Body of pancreas (tissue), 4 donors: ENCODE measurements at places on chromosomes 13 and 19. TPM values are rescaled to one million over a fixed set of nuclear protein-coding genes. Genes with fewer than 3 reads are reported as not detected.

The PNMA8A gene
- total RNA-seq: 6.5 TPM

The HIPK4 gene
- not detected for total RNA-seq

The HSPB6 gene
- 35.0 TPM for total RNA-seq

The MIER2 gene
- 3.1 TPM for total RNA-seq

The GAPDHS gene
- total RNA-seq: not detected

The DAND5 gene
- total RNA-seq: not detected

The FFAR1 gene
- total RNA-seq: 2.3 TPM

The CLC gene
- total RNA-seq: not detected

The KLK10 gene
- total RNA-seq: not detected

- no peaks in the 10 kb centered on the region for H3K36me3 ChIP-seq
- DNase-seq: no peak
- H3K27me3 ChIP-seq: no peaks in the 10 kb centered on the region
- no peak overlapping the region for H3K27ac ChIP-seq
- no peaks in the 10 kb centered on the region for H3K4me1 ChIP-seq
These were observed 34.3 kb downstream of the COL4A1 start for GRCh38 chr13:110272651-110273050.

DNA sequence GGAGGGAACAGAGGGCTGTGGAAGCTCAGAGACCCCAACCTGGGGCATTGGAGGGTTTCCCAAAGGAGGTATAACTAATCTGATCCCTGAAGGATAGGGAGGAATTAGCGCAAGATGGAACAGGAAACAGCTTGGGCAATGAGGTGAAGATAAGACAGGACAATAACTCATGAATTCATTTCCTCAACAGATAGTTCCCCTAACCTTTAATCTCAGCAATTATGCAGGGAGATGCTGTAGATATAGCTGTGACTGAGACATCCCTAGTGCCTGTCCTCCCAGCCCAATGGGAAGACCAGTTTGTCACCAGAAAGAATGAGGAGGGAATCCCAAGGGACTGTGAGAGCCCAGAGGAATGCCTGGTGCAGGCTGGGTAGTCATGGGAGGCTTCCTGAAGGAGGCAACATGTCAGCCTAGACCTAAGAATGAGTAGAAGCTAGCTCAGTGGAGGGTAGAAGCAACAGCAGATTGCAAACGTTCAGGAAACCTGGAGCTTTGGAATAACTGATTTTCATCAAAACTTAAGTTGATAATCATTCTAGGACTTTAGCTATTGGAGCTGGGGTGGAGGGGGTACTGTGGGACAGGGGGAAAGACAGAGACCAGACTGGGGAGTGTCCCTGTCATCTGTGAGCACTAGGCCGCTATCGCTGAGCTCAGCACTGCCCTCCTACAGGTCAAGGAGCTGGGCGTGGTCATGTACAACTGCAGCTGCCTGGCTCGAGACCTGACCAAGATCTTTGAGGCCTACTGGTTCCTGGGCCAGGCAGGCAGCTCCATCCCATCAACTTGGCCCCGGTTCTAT is 18.8 kb downstream of the HIPK4 start:
- H3K4me1 ChIP-seq: no peaks in the 10 kb centered on the region
- H3K27me3 ChIP-seq: no peaks in the 10 kb centered on the region
- H3K27ac ChIP-seq: no peak overlapping the region
- H3K4me3 ChIP-seq: no peak overlapping the region
- DNase-seq: no peak
- H3K36me3 ChIP-seq: peaks cover 19% of the 10 kb centered on the region

GRCh38 chr19:28609091-28609755 is 603.7 kb downstream of the UQCRFS1 start:
- peaks cover 10% of the 10 kb centered on the region for H3K4me1 ChIP-seq
- no peaks in the 10 kb centered on the region for H3K27me3 ChIP-seq
- DNase-seq: no peak
- no peak overlapping the region for H3K4me3 ChIP-seq
- H3K27ac ChIP-seq: no peak overlapping the region

DNA sequence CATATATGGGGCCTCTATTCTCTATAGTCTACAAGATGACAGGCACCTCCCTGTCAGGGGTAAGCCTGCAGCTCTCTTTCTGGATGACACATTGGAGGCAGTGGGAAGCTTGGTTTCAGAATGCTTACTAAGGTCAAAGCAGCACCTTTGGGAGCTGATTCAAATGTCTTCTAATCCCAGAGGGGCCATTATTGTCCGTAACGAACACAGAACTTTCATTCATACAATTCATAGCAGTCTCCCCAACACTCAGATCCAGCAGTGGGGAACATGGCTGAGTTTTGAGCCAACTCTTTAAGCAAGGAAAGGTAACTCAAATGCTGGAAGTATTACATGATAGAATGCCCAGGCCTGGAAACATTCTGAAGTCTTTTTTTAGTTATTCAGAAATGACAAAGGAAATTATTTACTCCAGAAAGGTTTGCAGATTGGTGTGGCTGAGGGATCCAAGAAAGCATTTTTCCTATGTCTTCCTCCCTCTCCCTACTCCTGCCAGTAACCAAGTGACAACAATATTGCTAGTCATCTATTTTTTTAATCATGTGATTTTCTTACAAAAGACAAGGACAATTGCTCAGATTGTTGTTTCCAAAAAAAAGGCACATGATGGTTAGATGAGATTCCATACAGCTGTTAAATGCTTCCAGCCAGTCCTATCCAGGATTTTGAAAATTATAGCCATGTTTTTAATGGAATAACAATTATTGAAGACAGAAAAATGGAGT is 118.7 kb downstream of the FOXO1 start:
- no peaks in the 10 kb centered on the region for H3K36me3 ChIP-seq
- no peak for DNase-seq
- no peak overlapping the region for H3K27ac ChIP-seq
- H3K4me3 ChIP-seq: no peak overlapping the region
- peaks cover 14% of the 10 kb centered on the region for H3K4me1 ChIP-seq

DNA sequence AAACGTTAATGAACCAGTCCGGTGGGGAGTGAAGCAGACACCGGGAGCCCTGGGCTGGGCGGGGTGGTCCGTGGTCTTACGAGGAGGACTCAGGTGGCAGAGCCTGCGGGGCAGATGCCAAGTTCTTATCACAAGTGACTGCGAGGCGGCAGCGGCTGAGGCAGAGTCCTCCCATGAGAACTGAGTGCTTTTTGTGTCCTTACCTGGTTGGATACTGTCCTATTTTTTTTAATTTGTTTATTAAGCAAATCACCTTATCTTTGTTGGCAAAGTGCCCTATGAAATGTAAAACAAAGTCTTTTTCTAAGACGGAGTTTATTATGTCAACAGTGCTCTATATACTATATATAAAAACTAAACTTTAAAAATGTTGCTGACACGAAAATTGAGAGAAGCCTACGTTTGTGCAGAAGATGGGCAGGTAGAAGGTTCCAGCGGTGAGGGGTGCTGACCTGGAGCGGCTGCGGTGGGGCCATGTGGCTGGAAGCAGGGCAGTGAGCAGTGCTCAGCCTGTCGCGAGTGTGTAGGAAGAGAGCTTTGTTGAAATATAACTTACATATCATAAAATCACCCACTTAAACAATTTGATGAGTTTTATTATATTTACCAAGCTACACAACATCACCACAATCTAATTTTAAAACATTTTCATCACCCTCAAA is 82.2 kb downstream of the ATP11A start:
- H3K4me3 ChIP-seq: no peak overlapping the region
- H3K27ac ChIP-seq: peak overlapping the region; percentile 36
- peak; percentile 66 for DNase-seq
- no peaks in the 10 kb centered on the region for H3K36me3 ChIP-seq
- peaks cover 20% of the 10 kb centered on the region for H3K4me1 ChIP-seq
- H3K27me3 ChIP-seq: no peaks in the 10 kb centered on the region

DNA sequence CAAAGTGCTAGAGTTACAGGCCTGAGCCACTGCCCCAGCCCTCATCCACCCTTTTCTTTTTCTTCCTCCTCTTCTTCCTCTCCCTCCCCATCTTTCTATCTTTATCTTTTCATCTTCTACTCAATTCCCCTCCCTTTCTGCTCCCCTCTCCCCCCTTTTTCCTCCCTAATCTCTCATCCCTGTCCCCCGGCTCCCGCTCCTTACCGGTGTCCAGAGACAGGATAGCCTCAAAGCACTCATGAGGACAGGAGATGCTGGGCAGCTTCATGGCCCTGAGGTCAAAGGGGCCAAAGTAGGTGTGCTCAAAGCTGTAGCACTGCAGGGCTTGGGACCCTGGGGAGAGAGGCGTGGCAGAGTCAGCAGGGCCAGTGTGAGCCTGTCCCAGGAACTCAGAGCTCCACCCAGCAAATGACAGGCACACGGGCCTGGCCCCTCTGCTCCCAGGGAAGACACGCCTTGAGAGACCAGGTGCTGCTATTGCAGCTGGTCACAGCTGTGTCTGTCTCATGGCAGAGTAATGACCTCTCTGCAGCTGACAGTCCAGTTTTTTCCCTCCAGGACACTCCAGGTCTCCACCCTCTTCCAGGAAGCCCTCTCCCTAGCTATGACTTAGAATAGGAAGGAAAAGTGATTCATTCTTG is 2.6 kb downstream of the LYPD5 start:
- no peaks in the 10 kb centered on the region for H3K27me3 ChIP-seq
- peaks cover 8% of the 10 kb centered on the region for H3K4me1 ChIP-seq
- DNase-seq: no peak
- H3K27ac ChIP-seq: no peak overlapping the region
- H3K36me3 ChIP-seq: no peaks in the 10 kb centered on the region

DNA sequence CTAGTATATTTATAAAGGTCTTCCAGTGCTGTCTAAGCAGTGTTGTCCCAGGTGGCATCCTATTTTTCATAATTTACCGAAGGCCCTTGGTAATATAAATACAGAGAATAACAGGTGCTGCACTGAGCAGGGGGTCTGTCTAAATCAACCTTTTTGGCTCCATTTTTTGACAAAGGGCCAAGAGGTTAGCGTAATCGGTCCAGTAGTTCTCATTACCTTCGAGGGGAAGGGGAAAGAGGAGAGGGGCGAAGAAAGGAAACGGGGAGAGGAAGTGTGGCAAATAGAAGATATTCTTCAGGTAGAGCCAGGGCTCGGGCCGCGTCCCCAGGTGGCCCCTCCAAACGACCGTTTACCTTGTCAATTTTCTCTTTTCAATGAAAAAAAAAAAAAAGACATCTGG is 749 bp upstream of the PAN3 start:
- DNase-seq: peak; percentile 16
- H3K27me3 ChIP-seq: no peaks in the 10 kb centered on the region
- peaks cover 30% of the 10 kb centered on the region for H3K4me1 ChIP-seq
- H3K36me3 ChIP-seq: no peaks in the 10 kb centered on the region
- no peak overlapping the region for H3K27ac ChIP-seq

DNA sequence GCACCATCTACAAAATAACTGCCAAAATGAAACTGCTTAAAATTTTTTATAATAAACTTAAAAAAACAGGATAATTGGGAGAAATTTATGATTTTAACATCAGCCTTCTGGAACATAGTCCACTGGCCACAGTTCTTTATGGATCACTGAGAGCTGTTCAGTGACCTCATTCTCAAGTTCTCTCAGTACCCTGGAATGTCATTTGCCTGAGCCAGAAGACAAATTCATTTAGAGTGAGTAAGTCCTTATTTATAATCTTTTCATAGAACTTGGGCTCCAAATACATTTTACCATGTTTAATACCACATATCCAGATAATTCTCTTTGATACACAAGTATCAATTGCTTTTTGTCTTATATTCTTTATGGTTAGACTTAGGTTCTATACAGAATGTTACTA is 87.6 kb downstream of the CAB39L start:
- H3K27ac ChIP-seq: no peak overlapping the region
- no peaks in the 10 kb centered on the region for H3K4me1 ChIP-seq
- H3K4me3 ChIP-seq: no peak overlapping the region
- DNase-seq: no peak
- H3K27me3 ChIP-seq: no peaks in the 10 kb centered on the region

DNA sequence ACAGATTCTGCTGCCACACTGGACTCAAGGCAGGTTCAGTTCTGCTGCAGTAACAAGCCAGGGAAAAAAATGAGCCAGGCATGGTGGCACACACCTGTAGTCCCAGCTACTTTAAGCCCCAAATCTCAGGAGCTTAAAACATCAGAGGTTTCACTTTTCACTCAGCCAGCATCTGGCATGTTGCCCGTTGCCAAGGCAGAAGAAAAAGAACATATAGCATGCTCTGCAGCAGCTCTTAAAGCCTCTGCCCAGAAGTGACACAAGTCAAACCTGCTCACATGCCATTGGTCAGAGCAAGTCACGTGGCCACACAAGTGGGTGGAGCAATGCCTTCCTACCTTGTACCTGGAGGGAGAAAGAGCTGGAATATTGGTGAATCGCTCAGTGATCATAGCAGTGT is 14.7 kb upstream of the ADGRE5 start:
- peaks cover 8% of the 10 kb centered on the region for H3K4me1 ChIP-seq
- DNase-seq: peak; percentile 78
- no peak overlapping the region for H3K4me3 ChIP-seq
- H3K27me3 ChIP-seq: no peaks in the 10 kb centered on the region
- H3K36me3 ChIP-seq: no peaks in the 10 kb centered on the region

GRCh38 chr13:73610799-73611592 is 523.2 kb downstream of the KLF12 start:
- no peak for DNase-seq
- H3K27ac ChIP-seq: no peak overlapping the region
- no peaks in the 10 kb centered on the region for H3K36me3 ChIP-seq
- H3K27me3 ChIP-seq: no peaks in the 10 kb centered on the region
- peaks cover 12% of the 10 kb centered on the region for H3K4me1 ChIP-seq

- H3K4me3 ChIP-seq: no peak overlapping the region
- H3K4me1 ChIP-seq: no peaks in the 10 kb centered on the region
- no peaks in the 10 kb centered on the region for H3K36me3 ChIP-seq
- no peak for DNase-seq
- H3K27ac ChIP-seq: no peak overlapping the region
These were observed 95.0 kb downstream of the CDK8 start for GRCh38 chr13:26348966-26349365.

DNA sequence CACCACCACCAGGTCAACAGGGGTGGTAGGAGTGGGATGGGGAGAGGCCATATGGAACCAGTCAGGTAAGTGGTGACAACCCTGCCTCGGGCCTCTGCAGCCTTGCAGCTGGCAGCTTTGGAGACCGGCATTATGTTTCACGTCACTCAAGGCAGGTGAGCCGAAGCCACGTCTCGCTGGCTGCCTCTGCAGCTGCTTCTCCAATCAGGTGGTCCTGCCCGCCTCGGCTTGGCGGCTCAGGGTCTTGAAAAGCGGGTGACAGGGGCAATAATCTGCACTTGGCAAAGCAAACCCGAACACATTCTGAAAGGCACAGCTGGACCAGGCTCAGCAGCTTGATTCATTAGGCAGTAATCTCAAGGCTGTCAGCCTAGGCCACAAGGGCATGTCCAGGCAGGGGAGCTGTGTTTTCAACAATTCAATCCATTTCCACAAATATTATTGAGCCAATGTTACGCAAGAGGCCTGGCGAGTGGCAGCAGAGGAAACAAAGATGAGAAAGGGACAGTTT is 77.4 kb upstream of the PCDH8 start:
- H3K36me3 ChIP-seq: no peaks in the 10 kb centered on the region
- no peak overlapping the region for H3K4me3 ChIP-seq
- H3K27me3 ChIP-seq: no peaks in the 10 kb centered on the region
- no peak for DNase-seq

DNA sequence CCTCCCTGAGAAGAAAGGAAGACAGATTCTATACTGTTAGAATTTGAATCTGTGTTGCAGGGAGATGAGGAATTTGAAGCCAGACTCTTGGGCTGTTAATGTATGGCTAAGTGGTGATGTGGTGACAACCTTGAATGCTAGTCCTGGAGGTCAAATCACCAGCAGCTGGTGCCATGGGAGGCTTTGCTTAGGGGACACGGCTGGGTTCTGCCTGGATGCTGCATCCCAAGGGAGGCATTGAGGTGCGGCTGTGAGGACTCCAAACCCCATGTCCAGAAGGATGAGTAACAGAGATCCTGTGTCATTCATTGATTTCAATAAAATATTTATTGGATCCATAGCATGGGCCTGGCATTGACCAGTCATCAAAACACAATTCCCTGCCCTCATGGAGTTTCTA is 42.3 kb downstream of the RFX2 start:
- H3K27ac ChIP-seq: peak overlapping the region; percentile 55
- H3K36me3 ChIP-seq: no peaks in the 10 kb centered on the region
- peak; percentile 7 for DNase-seq
- peaks cover 36% of the 10 kb centered on the region for H3K4me1 ChIP-seq
- no peak overlapping the region for H3K4me3 ChIP-seq
- H3K27me3 ChIP-seq: no peaks in the 10 kb centered on the region
